Spinal cord (tissue), 10 donors: ENCODE measurements at places on chromosomes 13 and 19.

GRCh38 chr19:33927789-33928457 is 131.3 kb downstream of the KCTD15 start:
- no peak for DNase-seq

DNA sequence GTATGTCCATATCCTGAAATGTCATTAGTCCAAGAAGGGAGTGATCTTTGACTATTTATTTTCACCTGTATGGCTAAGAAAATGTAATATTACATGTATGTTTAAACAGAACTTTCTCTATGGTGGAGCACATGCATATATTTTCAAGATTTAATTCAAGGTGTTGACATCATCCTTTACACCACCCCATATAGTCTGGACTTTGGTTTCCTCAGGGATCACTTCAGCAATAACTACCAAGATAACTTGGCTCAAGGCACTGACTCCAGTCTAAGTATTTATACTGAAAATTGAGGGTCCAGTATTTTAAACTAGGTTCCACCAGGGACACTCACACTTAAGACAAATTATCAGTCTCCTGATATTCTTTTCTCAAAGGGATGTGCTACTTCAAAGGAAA is 660.6 kb downstream of the EFNB2 start:
- DNase-seq, result no peak

GRCh38 chr19:47157431-47158321 is 27.0 kb downstream of the SAE1 start:
- DNase-seq, result peak; percentile 59

DNA sequence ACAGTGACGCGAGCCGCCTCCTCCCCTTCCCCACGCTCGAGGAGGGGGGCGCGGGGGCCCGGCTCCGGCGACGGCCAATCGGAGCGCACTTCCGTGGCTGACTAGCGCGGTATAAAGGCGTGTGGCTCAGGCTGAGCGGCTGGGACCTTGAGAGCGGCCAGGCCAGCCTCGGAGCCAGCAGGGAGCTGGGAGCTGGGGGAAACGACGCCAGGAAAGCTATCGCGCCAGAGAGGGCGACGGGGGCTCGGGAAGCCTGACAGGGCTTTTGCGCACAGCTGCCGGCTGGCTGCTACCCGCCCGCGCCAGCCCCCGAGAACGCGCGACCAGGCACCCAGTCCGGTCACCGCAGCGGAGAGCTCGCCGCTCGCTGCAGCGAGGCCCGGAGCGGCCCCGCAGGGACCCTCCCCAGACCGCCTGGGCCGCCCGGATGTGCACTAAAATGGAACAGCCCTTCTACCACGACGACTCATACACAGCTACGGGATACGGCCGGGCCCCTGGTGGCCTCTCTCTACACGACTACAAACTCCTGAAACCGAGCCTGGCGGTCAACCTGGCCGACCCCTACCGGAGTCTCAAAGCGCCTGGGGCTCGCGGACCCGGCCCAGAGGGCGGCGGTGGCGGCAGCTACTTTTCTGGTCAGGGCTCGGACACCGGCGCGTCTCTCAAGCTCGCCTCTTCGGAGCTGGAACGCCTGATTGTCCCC is at the start of gene JUNB:
TSS of gene JUNB (plus strand) at position 142 of the 706 bp plus-strand sequence. CDS start at position 428, 286 bp downstream.
- DNase-seq, result peak; percentile 95

- no peak for DNase-seq
Measured at GRCh38 chr19:2089001-2089711, 7.0 kb downstream of the MOB3A start.

DNA sequence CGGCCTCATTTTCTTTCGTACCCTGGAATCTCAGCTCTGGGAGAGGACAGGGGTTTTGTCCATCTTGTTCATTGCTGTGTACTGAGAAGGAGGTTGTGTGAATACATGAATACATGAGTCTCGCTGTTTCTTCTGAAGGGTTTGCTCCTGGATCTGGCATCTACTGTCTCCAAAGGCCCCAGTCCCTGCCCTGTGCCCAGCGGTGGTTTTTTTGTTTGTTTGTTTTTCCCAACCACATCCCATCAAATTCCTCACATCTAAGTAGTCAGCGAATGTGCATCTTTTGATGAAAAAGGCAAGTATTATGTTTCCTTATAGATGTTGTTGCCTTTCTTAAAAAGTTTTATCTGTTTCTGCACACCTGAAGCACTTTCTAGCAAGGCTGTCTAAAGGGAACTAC is 12.5 kb downstream of the DCAF15 start:
- no peak for DNase-seq

DNA sequence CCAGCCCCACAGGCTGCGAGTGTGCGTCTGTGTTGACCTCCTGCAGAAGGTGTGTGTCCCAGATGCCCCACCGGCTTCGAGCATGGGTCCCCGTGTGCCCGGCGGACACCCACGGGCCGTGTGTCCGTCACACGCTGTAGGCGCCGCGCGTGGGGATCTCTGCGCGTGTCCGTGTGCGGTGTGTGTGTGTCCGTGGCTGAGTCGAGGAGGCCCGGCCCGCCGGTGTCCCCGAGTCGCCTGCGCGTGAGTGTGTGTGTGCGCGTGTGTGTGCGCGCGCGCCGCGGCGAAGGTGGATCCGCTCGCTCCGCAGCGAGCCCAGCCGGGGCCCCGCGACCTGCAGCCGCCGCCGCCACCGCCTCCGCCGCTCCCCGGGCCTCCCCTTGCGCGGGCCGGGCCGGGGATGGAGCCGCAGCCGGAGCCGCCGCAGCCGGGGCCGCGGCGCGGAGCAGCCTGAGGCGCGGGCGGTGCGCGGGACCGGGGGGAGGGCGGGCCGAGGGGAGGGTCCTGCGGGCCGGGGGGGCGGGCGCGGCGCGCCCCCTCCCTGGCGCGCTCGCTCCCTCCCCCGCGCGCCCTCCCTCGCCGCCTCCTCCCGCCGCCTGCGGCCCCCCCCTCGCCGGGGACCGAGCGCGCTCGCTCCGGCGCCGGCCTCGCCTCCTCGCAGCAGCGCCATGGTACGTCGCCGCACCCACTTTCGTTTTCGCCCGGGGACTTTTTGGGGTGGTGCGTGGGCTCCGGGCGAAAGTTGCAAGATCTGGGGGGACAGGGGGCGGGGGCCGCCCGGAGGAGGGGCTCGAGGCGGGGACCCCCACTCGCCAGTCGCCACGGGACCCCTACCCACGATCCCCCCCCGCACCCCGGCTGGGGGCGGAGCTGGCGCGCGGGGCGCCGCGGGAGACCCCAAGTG is 7.1 kb upstream of the NFIC start:
- peak; percentile 88 for DNase-seq

DNA sequence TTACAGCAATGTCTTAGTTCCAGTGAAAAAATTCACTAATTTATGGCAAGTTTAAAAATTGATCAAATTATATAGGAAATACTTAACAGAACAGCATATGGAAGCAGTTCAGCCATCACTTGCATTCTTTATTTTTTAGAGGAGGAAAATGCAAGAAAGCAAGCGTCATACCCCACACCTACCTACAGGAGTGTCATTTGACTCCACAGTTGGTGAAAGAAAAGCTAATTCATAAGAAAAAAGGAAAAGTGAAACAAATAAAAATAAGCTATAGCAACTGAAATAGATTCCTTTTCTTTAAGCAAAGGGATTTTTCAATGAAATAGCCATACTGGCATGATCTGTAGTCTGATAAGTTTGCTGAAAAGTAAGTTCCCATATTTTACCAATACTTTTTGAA is 111.0 kb downstream of the DOCK9 start:
- DNase-seq, result no peak

- no peak for DNase-seq
Measured at GRCh38 chr13:76285463-76285862, 600.7 kb downstream of the KCTD12 start.

DNA sequence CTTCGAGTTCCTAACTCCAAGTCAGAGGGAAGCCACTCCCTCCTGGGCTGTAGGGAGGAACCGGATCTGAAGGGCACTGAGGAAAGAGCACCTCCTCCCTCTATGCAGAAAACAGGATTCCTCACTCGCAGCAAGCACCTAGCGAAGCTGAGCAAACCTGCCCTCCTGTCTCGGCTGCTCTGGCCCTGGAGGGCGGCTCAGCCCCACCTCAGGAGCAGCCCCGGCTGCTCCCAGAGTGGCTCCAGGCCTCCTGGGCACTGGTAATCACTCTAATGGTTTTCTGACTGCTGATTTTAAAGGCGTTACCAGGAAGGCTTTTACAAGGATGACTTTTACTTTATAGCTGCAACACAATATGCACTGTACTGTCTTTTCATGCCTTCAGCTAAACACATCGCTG is 312.5 kb downstream of the TEX29 start:
- DNase-seq, result no peak

GRCh38 chr13:48492470-48493065 is 40.3 kb downstream of the RCBTB2 start:
- DNase-seq, result no peak

DNA sequence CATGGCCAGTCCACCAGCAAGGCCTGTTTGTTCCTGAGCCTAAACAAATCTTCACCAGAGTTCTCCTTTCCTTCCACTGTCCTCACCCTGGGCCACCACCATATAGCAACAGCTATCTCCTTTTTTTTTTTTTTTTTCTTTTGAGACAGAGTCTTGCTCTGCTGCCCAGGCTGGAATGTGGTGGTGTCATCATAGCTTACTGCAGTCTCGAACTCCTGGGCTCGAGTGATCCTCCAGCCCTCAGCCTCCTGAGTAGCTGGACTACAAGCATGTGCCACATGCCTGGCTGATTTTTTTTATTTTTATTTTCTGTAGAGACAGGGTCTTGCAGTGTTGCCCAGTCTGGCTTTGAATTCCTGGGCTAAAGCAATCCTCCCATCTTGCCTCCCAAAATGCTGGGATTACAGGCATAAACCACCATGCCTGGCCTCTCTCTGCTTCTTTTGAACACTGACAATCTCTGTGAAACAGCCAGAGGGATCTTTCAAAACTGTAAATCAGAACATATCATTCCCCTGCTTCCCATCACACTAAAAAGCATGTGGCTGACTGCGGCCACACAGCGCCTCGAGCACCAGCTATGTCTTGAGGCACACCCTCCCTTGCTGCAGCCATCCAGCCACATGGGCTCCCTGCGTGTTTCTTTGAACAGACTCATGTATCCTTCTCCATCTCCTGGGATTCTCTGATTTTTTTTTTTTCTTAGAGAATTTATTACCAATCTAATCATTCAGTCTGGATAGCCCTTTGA is 110.6 kb downstream of the SIPA1L3 start:
- no peak for DNase-seq

- no peak for DNase-seq
Measured at GRCh38 chr19:33556261-33556660, 34.7 kb upstream of the PEPD start.

- no peak for DNase-seq
Measured at GRCh38 chr13:90201202-90201601, 1146.3 kb upstream of the MIR17HG start.

DNA sequence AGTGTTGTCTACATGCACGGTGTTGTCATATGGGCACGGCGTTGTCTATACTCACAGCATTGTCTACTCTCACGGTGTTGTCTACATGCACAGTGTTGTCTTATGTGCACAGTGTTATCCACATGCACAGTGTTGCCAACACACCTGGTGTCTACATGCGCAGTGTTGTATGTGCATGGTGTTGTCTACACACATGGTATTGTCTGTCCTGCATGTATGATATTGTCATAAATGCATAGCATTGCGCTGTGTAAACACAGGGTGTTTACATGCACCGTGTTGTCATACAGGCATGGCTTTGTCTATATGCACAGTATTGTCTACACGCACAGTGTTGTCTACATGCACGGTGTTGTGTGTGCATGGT is 6.8 kb downstream of the ADPRHL1 start:
- DNase-seq, result no peak

DNA sequence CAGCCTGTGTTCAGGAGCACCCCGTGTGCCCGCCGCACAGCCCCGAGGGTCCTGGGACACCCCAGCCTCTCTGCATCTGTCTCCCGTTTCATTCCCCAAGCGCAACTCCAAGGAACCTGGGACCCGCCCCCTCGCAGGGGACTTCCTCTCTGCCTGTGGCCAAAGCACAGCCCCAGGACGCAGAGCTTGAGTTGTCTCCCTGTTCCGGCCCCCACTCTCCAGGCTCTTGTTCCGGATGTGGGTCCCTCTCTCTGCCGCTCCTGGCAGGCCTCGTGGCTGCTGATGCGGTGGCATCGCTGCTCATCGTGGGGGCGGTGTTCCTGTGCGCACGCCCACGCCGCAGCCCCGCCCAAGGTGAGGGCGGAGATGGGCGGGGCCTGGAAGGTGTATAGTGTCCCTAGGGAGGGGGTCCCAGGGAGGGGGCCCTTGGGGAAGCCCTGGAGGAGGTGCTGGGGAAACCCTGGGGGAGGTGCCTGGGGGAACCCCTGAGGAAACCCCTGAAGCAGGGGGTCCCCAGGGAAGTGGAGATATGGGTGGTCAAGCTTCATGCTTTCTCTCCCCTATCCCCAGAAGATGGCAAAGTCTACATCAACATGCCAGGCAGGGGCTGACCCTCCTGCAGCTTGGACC is 1.3 kb downstream of the HCST start:
- no peak for DNase-seq

- no peak for DNase-seq
Measured at GRCh38 chr13:20353973-20354372, 121.9 kb upstream of the GJB6 start.

DNA sequence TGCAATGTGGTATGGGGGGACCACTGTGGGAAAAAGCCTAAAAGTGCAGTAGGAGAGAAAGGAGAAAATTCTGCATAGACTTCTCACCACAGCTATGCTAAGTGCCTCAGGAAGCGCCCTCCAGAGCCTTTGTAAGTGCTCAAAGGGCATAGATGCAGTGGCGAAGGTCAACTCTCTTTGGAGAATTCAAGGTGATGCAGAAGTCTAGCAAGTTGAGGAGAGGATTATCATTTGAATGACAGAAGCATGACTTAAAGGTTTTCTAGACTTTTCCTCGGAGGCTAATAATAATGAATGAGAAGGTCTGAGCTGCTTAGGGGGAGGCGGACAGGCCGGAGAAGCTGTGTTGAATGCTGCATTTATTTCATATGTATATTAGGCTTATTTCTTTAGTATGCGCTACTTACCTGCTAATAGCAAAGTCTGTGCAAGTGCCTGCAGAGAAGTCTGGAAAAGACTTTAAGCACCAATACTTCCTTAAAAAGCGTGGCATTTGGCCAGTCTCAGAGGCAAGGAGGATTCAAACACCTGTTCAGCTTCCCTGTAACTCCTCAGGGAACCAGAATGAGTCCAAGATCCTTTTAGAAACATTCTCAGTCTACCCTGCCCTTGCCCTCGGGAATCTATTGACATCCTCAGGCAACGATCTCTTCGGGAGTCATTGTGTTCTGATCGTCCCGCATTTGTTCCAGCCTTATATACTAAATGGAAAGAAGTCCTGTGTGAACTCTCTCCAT is 56.2 kb downstream of the FLT1 start:
- no peak for DNase-seq

DNA sequence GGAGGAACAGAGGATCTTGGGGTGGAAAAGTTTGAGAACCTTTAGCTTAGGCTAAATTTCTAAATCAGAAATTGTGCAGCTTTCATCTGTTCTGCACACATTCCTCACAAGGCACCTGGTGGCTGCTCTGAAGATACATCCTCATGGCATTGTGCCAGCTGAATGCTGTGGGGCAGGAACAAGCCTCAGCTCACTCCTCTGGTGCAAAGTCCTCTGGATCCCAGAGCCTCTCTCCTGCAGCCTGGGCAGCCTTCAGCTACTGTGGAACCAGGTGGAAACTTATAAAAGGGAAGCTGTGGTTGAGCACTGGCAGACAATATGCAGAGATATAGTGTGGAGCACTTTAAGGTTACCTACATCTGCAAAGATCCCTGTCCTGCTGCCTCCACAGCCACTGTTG is 72.3 kb downstream of the KCTD12 start:
- no peak for DNase-seq

GRCh38 chr19:38736413-38737280 is 7.6 kb downstream of the CAPN12 start:
- DNase-seq, result no peak
